ENCODE measurements at places on chromosomes 13 and 19.

DNA sequence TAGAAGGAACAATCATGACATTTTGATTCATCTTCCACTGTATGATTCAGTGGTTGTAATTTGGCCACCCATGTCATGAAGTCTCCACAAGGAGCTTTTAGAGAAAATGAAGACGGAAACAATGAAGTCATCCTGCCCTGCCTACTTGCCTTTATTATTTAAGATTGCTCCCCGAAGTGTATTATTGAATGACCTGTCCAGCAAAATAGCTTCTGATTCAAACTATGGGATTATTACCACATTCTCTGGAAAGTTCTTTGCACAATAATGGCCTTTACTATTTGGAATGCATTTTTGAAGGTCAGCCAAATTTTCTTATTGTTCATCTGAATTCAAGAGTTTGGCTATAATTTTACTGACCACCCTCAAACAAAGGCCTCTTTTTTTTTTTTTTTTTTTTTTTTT lies 77.8 kb upstream of the RFC3 start:
- DNase-seq = no peak

GRCh38 chr13:110912651-110913051 lies 2.2 kb downstream of the ANKRD10 start:
- no peak for DNase-seq

- no peak for DNase-seq
Measured at GRCh38 chr19:45354241-45354842, 13.8 kb downstream of the KLC3 start.

DNA sequence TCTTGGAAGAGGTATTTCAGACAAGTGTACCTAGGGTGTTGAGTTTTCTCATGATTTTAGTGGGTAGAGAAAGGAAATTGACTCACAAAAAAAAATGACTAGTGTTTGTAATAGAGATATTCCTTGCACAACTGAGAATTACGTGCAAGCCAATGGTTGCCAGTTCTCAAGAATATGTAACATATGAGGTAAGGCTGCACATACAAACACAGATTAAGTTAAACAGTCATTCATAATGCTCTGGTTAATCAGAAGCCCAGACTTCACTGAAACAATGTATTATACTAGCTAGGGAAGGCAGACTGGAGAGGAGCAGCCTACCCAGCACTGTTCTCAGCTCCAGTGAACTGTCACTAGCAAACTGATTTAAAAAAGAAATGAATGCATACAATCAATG lies 418.3 kb downstream of the DIAPH3 start:
- DNase-seq = no peak

GRCh38 chr19:52010674-52011073 lies 2.7 kb upstream of the ZNF615 start:
- DNase-seq = no peak

DNA sequence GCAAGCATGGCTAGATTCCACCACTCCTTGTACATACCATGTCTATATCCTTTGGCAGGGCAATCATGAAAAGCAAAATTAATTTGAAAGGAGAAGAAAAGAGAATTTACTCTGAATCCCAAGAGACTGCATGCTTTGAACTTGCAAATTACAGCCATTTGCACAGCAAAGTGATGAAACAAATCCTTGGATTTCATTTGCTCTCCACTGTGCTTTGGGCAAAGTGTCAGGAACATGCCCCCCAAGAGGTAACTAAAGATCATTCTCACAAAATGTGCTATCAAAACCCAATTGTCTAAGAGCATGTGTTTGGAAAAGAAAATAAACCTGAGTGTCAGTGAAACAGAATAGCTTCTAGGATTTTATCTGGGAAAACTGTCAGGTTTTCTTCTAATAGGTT lies 298.5 kb downstream of the GPC6 start:
- no peak for DNase-seq

- DNase-seq = no peak
Measured at GRCh38 chr13:39407786-39408185, 195.2 kb downstream of the LHFPL6 start.

GRCh38 chr19:17765069-17765618 lies 13.9 kb downstream of the FCHO1 start:
- DNase-seq = no peak

DNA sequence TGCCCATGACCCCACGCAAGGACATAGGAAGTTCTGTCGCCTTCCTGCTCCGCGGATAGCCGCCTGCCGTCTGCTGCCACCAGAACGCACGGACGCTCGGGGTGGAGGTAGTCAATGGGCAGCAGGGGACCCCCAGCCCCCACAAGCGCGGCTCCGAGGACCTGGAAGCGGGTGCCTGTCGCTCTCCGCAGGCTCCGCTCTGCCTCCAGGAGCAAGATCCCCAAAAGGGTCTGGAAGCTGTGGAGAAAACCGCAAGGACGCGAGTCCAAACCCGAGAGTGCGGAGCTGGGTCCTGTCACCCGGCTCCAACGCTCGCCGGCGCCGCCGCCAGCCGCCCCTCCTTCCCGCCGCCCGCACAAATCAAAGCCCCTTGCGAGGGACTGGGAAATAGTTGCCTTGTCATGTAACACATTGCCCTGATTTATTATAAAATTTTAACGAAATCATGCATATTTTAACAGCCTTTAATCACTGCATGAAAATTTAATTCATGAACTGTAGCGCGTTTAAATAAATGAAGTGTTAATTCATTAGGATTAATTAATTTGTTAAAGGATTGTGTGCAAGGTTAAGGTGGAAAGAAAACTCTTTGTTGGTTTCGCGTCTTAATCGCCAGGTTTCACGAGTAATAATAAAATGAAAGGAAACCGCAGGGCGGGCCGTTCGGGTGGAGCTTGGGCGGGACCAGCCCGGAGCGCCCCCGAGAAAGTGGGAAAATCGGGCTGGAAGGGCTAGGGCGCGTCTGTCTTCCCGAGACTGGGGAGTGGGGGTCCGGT lies 5.5 kb upstream of the POU4F1 start:
- DNase-seq = no peak
